ENCODE measurements at places on chromosomes 11 and 22.
A peak's percentile ranks its signal among the peaks of the same experiment; 100 is the strongest.

DNA sequence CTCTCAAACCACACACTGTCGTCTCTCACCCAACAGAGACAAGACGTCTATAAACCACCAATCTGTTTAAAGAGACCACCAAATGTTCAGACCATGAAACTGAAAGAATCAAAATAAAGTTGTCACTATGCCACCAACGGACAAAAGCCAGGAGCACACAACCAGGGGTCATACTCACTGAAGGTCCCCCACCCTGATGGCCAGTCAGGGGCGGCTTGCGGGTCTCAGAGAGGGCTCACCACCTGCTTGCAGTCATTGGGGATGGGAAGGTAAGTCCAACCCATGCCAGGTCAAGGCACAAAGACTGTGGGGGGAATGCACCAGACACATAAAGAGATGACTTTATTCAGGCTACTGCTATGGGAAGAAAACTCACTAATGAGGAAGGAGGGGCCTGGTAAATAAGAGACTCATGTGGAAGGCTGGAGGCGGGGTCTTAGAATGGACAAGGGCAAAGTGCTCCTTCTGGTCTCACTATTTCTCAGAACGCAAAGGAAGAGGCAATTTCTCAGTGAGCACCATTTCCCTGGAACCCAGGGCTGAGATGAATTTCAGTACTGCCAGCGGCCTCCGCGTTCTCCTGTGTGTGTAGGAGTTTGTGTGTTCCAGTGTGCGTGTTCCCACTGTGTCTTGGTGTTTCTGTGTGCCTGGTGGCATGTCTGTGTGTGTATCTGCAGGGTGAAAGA, 17.3 kb downstream of the SCARF2 start:
- DNase-seq: no peak

GRCh38 chr22:37920126-37920525, 14.0 kb downstream of the MICALL1 start:
- no peak for DNase-seq

DNA sequence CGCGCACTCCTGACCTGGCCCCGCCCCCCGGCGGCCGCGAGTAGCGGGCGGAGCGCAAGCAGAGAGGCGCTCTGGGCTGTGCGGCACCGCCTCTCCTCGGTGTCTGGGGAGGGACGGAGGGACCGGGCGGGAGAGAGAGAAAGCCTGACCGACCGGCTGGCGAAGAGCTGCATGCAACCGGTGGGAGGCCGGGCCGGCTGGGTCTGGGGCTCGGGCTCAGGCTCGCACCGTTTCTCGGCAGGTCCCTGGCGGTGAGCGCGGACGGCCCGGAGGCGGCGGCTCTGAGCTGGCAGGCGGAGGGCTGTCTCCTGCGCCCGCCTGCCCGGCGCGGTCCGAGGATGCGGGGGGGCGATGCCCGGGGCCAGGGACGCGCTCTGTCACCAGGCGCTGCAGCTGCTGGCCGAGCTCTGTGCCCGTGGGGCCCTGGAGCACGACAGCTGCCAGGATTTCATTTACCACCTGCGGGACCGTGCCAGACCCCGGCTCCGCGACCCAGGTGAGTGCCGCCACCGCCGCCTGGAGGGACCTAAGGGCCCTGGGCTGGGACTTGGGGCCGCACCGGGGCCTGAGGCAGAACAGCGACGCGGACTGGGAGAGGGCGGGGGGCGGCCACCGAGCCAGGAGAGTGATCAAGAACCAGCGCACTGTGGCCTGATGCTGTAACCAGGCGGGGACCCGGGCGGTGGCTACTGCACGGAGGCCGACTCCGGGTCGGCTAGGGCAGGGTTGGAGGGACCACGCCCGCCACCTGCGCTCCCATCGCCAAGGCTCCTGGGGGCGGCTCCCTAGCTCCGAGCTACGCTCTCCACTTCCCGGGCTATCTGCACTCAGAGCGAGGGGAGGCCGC, at the start of gene SYT9:
TSS of gene SYT9 (plus strand) at position 69 of the 847 bp plus-strand sequence. CDS start at position 352, 283 bp downstream.
- peak; percentile 37 for DNase-seq

GRCh38 chr11:45091563-45092403, 54.7 kb upstream of the PRDM11 start:
- DNase-seq: no peak

- no peak for DNase-seq
Observed at GRCh38 chr11:69892237-69892985, 73.2 kb upstream of the FGF3 start.

Measured in hindlimb muscle (tissue), 1 donor.